ENCODE measurements at places on chromosomes 13 and 19. TPM values are rescaled to one million over a fixed set of nuclear protein-coding genes. Genes with fewer than 3 reads are reported as not detected.
A peak's percentile ranks its signal among the peaks of the same experiment; 100 is the strongest.

GRCh38 chr13:100068133-100068931 lies 20.6 kb upstream of the PCCA start:
- H3K27me3 ChIP-seq: no peaks in the 10 kb centered on the region
- no peaks in the 10 kb centered on the region for H3K36me3 ChIP-seq
- no peak overlapping the region for H3K4me3 ChIP-seq
- H3K27ac ChIP-seq: no peak overlapping the region
- no peak for DNase-seq
- no peaks in the 10 kb centered on the region for H3K4me1 ChIP-seq

DNA sequence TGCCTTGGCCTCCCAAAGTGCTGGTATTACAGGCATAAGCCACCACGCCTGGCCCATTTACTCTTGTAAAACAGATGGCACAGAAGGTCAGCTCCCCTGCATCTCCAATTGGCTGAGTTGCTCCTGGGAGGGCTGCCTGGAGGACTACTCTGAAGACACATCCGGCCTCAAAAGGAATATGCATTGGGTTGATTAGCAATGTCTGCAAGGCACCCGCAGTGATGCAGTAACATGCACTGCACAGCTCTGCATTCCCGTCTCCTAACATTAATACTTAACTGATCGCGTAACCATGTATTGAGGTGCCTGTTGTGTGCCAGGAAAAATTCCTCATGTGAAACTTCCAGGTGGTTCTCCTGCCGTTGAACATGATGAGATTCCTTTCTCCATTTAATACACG lies 5.0 kb downstream of the ELAVL3 start:
- DNase-seq: no peak
- no peaks in the 10 kb centered on the region for H3K36me3 ChIP-seq

The LYPD3 gene
- not detected for total RNA-seq

DNA sequence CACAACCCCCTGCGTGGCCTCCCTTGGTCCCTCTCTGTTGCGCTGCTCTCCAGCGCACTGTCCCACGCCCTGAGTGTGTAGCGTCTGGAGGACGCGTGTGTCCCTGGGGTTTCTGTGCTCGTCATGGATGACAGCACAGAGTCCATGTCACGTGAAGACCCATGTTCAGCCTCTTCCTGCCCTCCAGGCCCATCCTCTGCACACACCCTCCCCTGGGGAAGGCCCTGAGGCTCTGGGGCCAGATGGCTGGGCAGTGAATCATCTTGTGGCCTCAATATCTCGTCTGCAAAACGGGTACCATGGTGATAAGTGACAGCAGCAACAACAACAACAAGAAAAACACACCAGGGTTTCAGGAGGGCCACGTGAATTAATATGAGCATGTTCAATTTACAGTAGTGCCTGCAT lies 71.5 kb upstream of the ARHGEF7 start:
- peaks cover 15% of the 10 kb centered on the region for H3K4me1 ChIP-seq
- H3K27me3 ChIP-seq: no peaks in the 10 kb centered on the region
- H3K4me3 ChIP-seq: no peak overlapping the region
- no peaks in the 10 kb centered on the region for H3K36me3 ChIP-seq
- peak; percentile 17 for DNase-seq

DNA sequence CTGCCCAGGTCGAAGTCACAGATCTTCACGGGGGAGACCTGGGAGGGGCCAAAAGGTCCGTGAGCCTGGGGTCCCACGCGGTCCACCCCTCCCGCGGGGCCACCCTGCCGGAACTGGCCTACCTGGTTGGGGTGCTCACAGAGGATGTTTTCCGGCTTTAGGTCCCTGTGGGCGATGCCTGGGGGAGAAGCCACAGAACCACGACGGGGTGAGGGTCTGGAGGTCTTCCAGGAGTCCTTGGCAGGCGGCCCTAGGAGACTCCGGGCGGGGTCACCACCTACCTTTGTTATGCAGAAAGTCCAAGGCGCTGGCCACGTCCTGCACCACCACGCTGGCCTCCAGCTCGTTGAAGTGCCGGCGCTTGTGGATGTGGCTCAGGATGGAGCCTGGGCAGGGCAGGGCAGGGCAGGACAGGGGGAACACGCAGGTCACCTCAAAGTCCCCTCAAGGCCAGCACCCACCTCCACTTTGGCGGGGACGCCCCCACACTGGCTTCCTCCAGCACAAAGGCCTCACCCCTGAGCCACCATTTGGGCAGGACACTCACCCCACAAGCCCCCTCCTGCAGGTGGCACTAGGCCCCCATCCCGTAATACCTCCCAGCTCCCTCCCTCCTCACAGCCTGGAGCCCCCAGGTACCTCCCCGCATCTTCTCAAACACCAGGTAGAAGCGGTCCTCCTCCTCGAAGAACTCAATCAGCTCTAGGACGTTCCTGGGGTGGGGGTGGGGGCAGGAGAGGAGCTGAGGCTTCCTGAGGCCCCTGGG lies 8.4 kb downstream of the MKNK2 start:
- H3K36me3 ChIP-seq: no peaks in the 10 kb centered on the region
- peaks cover 71% of the 10 kb centered on the region for H3K4me1 ChIP-seq
- no peaks in the 10 kb centered on the region for H3K27me3 ChIP-seq
- peak overlapping the region; percentile 100 for H3K27ac ChIP-seq

The GRK1 gene
- total RNA-seq: not detected

- no peaks in the 10 kb centered on the region for H3K4me1 ChIP-seq
- H3K4me3 ChIP-seq: no peak overlapping the region
- no peak for DNase-seq
- H3K27ac ChIP-seq: no peak overlapping the region
Measured at GRCh38 chr13:48645845-48646244, 7.9 kb upstream of the CYSLTR2 start.

The ZNF14 gene
- total RNA-seq: 1.7 TPM

Measured in gastrocnemius medialis (tissue), 4 donors.